ENCODE measurements at places on chromosomes 16 and 17. TPM values are rescaled to one million over a fixed set of nuclear protein-coding genes. Genes with fewer than 3 reads are reported as not detected.

DNA sequence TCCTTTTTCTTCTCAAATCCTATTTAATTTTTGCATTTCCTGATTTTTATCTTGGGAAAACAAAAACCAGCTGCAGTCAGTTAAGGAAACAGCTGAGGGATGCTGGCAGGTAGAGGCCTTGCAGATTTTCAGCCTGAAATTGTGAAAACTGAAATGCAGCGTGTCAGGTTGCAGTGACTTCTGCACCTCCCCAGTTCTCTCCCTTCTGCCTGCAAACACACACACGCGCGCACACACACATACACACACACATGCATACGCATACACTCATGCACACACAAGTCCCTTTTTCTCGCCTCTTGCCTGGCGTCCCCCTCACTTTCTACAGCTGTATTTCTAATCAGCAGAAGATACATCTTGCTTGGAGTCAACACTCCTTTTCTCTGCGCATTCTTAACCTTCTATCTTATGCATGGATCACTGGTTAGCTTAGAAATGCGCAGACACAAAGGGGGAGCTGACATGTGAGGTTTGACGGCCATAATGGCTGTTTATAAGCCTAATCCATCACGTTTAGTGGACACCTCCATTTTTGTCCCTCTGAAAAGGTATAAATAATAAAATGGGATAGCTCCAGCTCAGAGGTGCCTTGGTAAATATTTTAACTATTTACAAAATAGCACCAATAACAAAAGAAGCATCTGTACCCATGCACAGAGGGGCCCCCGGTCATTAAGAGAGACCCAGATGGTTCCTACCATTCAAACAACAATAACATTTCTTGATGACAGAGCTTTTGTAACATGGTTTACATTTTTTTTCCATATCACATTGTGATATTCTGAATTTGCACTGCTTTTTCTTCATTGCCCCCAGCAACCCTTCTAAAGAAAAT is 392.1 kb upstream of the SALL1 start:
- no peak for DNase-seq

- DNase-seq: no peak
These were observed 2.9 kb upstream of the CXCL16 start for GRCh38 chr17:4742629-4743028.

- DNase-seq: no peak
These were observed 400.9 kb downstream of the SLC39A11 start for GRCh38 chr17:72691586-72691985.

GRCh38 chr17:18043491-18043890 is 4.3 kb downstream of the GID4 start:
- no peak for DNase-seq

GRCh38 chr16:51638339-51639135 is 487.5 kb upstream of the SALL1 start:
- no peak for DNase-seq

GRCh38 chr17:68993112-68993511 is 37.9 kb upstream of the ABCA8 start:
- DNase-seq: no peak

DNA sequence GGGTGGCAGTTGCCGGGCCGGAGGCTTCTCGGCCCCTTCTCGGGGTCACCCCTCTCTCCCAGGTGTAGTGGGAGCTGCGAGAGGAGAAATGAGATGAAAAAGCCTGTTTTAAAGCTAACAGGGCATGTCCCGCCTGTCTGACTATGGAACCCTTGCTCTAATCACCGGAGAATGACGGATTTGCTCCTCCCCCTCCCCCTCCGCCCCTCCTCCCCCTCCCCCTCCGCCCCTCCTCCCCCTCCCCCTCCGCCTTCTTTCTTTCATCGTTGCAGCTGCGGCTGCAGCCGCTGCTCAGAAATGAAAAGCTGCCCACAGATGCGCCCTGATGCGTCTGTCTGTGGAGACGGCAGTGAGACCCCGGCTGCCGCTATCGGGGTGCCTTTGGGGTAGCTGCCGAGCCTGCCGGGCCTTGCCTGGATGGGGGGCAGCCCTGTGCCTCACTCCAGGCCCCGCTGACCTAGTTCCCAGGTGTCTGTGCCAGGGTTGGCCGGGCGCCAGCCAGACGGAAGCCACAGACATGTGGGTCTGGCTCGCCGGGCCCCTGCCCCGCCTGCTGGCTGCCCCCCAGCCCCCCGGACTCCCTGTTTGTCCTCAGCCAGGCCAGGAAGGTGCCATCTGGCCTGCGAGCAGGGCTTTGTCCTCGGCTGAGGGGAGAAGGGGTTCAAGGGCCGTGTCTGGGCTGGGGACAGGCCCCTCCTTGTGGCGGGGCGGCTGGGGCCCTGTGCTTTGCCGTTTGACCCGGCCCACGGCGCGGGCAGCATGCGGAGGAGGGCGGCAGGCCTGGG is 37.7 kb downstream of the GINS2 start:
- DNase-seq: no peak

- DNase-seq: no peak
These were observed 1503.0 kb upstream of the CDH8 start for GRCh38 chr16:63539276-63539675.

DNA sequence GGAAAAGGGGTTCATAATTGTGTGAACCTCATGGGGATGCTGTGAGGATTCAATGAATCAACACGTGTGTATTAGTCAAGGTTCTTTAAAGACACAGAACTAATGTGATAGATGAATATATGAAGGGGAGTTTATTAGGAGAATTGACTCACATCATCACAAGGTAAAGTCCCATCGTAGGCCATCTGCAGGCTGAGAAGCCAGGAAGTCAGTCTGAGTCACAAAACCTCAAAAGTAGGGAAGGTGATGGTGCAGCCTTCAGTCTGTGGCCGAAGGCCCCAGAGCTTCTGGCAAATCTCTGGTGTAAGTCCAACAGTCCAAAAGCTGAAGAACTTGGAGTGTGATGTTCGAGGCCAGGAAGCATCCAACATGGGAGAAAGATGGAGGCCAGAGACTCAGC is 413.4 kb downstream of the CDH13 start:
- no peak for DNase-seq

- DNase-seq: no peak
These were observed 59.8 kb downstream of the MRM1 start for GRCh38 chr17:36661047-36661666.

DNA sequence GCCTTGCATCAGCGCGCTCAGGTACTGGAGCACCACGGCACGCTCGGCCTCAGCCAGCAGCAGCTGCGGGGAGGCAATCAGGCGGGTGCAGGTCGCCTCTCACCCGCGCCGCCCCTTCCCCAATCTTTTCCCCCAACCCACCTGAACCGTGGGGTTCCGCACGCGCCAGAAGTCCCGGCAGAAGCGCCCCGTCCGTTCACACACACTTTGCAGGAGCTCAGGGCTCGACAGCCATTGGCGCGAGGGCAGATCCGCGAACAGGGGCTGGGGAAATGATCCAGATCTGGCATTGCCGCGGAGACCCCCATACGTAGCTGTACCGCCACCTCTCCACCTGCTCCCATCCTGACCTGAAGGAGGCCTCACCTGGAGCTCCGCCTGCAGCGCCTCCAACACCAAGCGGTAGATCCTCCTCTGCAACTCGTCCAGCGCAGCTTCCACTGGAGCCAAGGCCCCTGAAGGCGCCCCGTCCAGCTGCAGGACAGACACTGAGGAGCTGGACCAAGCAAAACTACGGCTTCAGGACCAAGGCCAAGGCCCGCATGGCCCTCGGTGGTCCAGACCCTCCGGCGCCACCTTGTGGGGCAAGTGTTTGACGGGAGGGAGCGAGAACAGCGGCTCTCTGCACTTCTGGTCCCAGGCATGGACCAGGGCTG is 1.4 kb upstream of the MATCAP1 start:
- DNase-seq: peak; percentile 87

DNA sequence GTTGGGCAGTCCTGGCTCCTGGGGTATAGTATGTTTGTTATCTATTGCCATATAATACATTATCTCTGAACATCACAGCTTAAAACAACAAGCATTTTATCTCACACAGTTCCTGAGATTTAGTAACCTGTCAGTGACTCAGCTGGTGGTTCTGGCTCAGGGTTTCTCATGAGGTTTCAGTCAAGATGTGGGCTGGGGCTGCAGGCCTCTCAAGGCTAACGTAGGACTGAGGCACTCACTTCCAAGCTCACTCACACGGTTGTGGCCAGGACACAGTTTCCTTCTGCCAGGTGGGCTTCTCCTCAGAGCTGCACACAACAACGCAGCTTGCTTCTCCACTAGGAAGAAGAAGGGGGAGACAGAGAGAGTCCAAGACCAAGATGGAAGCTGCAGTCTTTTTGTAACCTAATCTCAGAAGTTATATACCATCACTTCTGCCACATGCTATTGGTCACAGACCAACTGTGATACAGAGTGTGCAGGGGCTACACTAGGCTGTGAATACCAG is 10.3 kb upstream of the MED13 start:
- no peak for DNase-seq

- no peak for DNase-seq
These were observed at the start of gene TNFRSF17 for GRCh38 chr16:11964761-11965551. TSS of gene TNFRSF17 (plus strand) at chr16:11965210. CDS start at chr16:11965325, 115 bp downstream.

DNA sequence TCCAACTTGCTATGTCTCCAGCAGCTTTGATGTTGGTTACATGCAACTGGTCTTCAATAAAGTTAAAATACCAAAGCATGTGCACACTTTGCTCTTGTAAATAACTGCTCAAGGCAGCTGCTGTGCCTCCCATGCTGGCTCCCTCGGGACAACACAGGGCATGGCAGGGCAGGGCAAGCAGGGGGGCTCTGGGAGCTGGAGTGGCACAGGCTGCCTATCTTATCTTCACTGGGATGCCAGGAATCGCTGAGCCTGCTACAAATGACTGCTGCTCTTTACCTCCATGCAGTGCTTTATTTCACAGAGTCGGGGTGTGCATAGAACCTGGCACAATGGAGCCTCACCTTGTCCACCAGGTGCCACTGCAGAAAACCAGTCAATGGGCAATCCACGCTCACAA is 21.8 kb downstream of the PEMT start:
- DNase-seq: no peak

- no peak for DNase-seq
These were observed 234.2 kb downstream of the TOX3 start for GRCh38 chr16:52312716-52313115.

- DNase-seq: no peak
These were observed 3.2 kb downstream of the KIFC3 start for GRCh38 chr16:57798953-57799599.

GRCh38 chr17:4345581-4346252 is 20.8 kb downstream of the UBE2G1 start:
- DNase-seq: no peak

DNA sequence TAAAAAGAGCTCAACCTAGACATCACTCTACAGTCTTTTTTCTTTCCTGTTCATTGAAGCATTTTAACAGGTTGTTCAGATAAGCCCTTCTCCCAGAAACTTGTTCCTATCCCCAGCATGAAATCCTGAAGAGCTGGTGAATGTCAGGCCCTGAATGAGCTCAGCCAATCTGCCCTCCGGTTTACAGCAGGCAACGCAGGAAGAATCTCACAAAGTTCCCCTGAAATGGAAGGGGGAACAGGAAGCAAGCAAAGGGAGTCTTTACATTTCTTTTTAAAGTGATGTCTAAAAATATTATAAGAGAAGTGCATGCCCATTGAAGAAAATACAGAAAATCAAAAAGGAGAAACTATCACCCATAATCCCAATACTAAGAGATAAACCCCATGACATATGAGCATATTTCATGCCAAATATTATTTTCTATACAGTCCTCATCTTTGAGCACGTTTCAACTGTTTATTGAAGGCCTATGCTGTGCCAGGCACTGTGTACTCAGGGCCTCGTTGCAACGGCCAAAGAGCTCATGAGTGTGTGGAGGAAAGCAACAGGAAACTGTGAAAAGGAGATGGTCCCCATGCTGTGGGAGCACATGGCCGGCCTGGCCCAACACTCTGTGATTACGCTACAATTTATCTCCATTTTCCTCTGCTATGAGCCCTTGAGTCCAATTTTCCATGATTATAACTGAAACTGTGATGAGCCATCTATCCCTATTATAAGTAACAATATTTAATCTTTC is 5.7 kb downstream of the TK2 start:
- no peak for DNase-seq

DNA sequence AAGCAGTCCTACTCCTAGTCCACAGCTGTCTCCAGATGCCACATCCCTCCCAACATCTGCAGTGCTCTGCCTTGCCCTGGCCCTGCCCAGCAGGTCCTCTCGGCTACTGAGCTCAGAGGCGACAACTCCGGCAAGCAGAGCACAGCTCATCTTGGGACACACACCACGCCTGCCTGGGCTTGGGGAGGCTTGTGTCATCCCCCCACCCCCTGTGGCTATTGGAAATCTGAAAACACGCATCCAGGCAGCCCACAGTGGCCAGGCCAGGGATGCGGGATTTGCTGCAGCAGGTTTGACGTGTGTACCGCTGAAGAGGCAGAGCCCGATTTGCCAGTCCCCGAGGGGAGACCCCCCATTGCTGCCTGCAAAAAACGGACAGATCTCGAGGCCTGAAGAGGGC is 25.4 kb downstream of the MXRA7 start:
- no peak for DNase-seq

GRCh38 chr16:78225919-78226318 is 126.5 kb downstream of the WWOX start:
- no peak for DNase-seq

- no peak for DNase-seq
These were observed 281.4 kb downstream of the BCAS3 start for GRCh38 chr17:60959011-60959410.

Gene SLC35G6
- 0.12 TPM for polyA plus RNA-seq

Gene FBXW10
- polyA plus RNA-seq: not detected

Gene LAT
- polyA plus RNA-seq: 331 TPM

Gene KRTAP3-2
- not detected for polyA plus RNA-seq

Gene ZNF629
- polyA plus RNA-seq: 1.1 TPM

Gene PHKG2
- 47.0 TPM for polyA plus RNA-seq

Gene KRT25
- not detected for polyA plus RNA-seq

All from CD8-positive, alpha-beta memory T cell (primary cell).